ENCODE measurements at places on chromosomes 16 and 17.
A peak's percentile ranks its signal among the peaks of the same experiment; 100 is the strongest.

DNA sequence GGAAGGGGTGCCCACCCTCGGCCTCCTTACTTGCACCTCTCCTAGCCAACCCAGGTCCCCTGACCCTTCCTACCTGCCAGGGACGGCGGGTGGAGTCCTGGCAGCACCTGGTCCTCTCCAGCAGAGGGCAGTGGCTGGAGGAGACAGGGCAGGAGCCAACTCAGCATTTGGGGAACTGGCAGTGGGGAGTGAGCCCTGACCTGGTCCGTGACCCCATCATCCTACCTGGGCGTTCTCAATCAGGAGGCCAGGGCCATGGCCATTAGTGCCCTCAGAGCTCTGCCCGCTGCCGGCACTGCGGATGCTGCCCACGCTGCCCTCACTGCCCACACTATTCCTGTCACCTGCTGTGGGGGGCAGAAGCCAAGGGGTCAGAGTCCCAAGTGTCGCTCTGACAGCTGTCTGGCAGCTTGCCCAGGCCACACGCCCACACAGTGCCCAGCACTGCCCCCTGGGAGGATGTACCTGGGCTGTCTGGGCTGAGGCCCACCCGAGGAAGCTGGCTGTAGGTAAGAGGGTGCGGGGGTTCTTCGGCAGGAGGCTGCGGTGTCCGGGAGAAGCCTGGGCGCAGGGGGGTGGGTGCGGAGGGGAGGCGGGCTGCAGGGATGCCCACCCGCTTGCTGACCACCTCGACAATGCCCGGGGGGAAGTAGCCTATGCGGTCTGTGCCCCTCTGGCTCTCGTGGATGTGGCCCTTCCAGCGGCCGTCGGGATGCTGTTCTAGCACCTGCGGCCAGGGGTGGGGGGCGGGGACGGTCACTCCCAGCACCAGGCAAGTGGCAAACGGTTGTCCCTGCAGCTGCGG is 10.8 kb downstream of the CASKIN2 start:
- DNase-seq = peak; percentile 47

GRCh38 chr17:49842371-49842770 is 5.5 kb downstream of the TAC4 start:
- no peak for DNase-seq

GRCh38 chr17:36889770-36890349 is 47.4 kb upstream of the LHX1 start:
- no peak for DNase-seq

GRCh38 chr16:17470908-17471718 is at the start of gene XYLT1:
Gene XYLT1 (minus strand): TSS chr16:17470960. CDS start chr16:17470796, 164 bp downstream.
- DNase-seq = peak; percentile 71

DNA sequence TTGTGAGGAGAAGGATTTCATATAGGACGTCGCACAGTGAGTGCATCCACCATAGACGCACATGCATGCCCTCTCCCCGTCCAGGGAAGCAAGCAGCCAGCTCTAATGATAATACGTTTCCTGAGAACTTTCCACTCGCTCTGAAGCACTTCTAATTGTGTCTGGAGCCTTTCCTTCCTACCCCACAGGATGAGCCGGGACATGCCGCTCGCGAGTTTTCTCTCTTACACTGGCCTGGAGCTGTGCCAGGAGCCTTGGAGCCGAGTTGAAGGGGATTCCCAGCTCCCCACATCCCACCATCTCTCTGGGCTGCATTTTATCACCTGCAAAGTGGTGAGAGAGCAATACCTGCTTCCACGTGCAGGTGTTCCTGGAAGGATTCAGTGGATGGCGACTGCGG is 368.1 kb downstream of the C16orf95 start:
- no peak for DNase-seq

- DNase-seq = peak; percentile 67
Measured at GRCh38 chr17:7560172-7561027, 1.3 kb upstream of the SENP3 start.

GRCh38 chr17:1039511-1040215 is 42.7 kb downstream of the TIMM22 start:
- DNase-seq = peak; percentile 10

DNA sequence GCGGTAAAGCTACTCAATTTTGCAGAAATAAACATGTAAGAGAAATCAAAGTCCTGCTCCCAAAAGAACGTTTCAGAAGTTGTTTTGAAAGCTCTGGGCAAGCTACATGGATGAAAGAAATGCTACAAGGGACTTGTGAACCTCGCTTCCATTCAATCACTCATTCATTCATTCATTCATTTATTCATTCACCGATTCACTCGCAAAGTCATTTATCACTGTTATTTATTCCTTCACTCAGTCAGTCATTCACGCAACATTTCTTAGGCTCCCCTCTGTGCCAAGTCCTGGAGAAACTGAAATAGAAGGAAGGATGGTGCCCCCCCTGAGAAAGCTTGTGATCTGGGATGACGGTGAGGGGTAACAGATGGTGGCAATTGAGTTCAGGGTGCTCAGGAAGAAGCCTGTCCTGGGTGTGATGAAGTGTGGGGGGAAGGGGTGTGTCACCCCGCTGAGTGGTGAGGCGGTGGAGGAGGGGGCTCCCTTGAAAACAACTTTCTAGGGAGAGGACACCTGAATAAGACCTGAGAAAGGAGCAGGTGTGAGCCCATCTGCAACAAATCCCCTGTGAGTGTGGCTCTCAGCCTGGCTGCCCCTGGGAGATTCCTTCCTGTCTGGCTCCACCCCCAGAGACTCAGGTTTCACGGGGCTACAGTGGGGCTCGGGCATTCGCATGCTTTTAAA is 36.3 kb upstream of the PRSS54 start:
- no peak for DNase-seq

DNA sequence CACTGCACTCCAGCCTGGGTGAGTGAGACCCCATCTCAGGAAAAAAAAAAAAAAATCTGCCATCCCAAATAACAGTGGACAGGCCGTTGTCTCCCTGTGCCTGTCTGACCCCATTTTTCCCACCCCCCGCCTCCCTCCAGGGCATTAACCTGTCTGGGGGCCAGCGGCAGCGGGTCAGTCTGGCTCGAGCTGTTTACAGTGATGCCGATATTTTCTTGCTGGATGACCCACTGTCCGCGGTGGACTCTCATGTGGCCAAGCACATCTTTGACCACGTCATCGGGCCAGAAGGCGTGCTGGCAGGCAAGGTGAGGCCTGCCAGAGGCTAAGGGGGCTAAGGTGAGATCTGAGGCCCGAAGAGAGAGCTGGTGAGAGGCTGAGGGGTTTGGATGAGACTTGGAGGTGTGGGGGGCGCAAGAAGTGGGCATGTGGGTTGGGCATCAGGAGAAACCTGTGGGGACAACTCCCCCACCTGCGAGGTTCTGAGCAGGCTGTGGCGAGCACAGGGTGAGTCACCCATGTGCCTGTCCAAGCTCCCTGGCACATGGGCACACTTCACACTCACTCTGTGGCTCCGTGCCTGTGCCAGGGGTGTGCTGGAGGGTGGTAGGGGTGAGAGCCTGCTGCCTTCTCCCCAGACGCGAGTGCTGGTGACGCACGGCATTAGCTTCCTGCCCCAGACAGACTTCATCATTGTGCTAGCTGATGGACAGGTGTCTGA is 34.7 kb downstream of the ANKRD40 start:
- no peak for DNase-seq

DNA sequence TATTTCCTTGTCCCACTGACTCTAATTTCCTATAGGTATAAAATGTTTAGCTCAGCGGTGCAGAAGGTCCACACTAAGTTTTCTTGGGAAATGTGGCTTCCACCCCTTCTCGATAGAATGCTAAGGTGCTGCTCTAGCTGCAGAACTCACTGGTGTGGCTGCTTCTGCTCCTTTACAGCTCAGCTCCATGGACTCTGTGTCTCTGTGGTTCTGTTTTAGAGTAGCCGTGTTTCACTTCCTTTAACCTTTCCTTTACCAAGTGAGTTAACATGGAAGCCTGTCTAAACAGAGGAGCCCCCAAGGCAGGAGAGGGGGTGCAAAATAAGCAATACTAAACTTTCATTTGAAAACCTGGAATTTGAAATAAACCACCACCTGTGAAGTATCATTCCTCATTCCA is 65.3 kb downstream of the SPECC1 start:
- DNase-seq = no peak

DNA sequence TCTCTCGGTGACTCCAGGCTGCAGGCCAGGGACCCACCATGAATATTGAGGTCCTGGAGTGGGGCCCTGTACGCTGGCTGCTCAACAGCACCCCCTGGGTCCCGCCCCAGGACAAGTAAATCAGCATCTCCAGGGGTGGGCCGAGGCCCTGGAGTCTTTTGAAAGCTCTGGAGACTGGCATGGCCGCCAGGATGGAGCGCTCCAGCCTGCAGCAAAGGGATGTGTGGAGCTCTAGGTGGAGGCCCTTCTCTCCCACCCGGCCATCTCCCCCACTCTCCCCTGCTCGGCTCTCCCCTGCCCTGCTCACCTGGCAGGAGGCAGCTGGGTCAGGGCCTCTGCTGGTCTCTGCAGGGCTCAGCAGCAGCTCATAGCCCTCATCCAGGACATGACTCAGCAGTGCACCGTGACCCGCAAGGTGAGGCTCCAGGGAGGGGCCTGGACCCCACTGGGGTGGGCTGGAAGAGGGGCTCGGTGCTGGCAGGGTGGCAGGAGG is 16.6 kb downstream of the SGSH start:
- DNase-seq = no peak

- no peak for DNase-seq
Measured at GRCh38 chr16:73998707-73999106, 297.9 kb upstream of the PSMD7 start.

- DNase-seq = no peak
Measured at GRCh38 chr16:78939597-78939996, 660.9 kb downstream of the MAF start.

GRCh38 chr17:17681187-17681743 is at the start of gene RAI1:
Gene RAI1 (plus strand): TSS chr17:17681458. CDS start chr17:17792949, 111,491 bp downstream.
- DNase-seq = peak; percentile 79

- peak; percentile 57 for DNase-seq
Measured at GRCh38 chr17:7435676-7436555, 681 bp downstream of the TMEM102 start.

GRCh38 chr17:75819116-75819515 is 25.1 kb downstream of the UNC13D start:
- DNase-seq = no peak

- DNase-seq = no peak
Measured at GRCh38 chr17:47618410-47618809, 31.3 kb upstream of the KPNB1 start.

DNA sequence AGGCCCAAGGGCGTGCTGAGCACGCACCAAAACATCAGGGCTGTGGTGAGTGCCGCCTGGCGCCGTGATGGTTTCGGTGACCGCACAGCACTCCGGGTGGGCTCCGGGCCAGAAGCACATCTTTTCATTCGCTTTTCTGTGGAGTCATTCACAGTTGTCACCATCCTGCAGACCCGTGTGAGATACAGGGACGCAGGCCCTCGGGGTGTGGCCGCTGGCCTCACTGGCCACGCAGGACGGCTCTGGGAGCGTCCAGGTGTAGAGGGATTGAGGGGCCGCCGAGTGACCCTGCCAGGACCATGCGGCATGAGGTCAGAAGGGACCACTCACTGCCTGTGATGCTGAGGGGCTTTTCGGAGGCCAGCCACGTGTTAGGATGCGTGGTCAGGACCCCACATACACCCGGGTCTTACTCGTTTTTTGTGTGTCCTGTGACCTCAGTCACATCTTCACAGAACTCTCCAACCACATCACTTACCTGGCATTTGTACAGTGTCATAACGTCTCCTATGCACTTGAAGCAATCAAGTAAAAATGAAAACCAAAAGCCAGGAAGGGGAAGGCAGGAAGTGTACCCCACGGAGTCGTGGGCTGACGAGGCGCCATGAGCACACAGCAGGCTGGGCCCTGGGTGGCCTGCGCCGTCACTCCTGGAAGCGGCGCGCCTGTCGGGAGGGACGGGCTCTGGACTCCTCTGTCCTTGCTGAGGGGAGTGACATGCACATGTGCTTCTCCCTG is 7.8 kb downstream of the ACSF3 start:
- DNase-seq = no peak

DNA sequence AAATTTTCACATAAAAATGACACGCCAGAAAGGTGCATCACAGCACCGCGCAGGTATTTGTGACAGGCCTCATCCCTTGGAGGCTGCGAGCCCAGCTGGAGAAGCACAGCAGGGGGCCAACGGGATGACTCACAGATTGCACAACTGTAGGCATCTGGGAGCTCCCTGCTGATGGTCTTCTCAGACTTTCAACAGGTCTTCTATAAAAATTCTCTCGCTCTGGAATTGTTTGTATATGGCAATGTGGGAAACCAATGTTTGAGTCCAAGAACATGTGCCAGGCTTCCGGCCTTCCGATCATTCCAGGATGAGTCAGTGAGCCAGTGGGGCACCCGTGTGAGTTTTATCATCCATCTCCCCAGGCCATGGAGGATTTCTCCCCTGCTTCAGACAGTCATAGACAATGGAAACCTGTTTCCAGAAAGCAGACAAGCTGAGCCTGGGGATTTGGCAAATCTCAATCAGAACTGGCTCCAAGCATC is 24.1 kb upstream of the ADORA2B start:
- DNase-seq = no peak

GRCh38 chr17:49859991-49860953 is 12.4 kb upstream of the TAC4 start:
- DNase-seq = no peak

- DNase-seq = peak; percentile 68
Measured at GRCh38 chr17:43021741-43022512, at the start of gene VAT1. Gene VAT1 (minus strand): TSS chr17:43022385. CDS start chr17:43022322, 63 bp downstream.

GRCh38 chr17:65278050-65278819 is 141.1 kb downstream of the RGS9 start:
- DNase-seq = peak; percentile 10

- DNase-seq = peak; percentile 90
Measured at GRCh38 chr17:10697092-10698081, at the start of the genes ADPRM and SCO1. Gene ADPRM (plus strand): TSS chr17:10697594. CDS start chr17:10704927, 7,333 bp downstream. Gene SCO1 (minus strand): TSS chr17:10697533. CDS start chr17:10697507, 26 bp downstream.

GRCh38 chr17:41178843-41179616 is 1.0 kb upstream of the KRTAP4-2 start:
- DNase-seq = no peak

- DNase-seq = no peak
Measured at GRCh38 chr16:23670137-23670776, 8.4 kb upstream of the PLK1 start.

DNA sequence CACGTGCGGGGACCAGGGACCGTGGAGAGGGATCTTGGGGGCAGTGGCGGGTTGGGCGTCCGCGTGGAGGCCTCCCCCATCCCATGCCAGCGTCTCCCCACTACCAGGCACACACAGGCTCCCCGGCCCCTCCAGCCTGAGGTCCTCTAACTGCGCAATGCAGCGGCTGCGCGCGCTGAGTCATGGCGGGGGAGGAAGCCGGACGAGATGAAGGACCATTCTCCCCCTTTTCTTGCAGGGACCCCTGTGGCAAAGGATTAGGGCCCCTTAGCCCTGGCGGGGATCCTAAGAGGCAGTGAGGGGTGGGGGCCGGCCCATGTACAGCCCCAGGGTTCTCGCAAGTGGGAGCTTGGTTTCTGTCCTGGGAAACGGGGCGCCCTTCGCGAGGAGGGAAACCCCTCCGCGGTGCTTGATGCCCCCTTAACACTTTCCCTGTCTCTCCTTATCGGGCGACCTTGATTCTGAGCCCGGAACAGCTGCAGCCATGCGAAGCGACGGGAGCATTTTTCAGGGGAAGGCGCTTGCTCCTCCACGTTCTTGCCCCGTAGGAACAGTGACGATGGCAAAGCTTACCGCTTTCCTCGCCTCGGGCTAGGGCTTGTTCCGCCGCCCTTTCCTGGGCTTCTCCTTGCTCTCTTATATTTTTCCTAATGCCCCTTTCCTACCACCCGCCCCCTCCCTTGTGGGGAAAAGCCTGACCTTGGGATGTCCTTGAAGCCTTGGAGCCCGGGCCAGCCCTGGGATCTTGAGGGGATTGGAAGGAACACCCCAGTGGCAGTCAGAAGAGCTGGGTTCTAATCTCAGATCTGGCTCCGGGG is 592 bp downstream of the ALDOA start:
- peak; percentile 35 for DNase-seq

GRCh38 chr16:85130705-85131028 is 18.4 kb upstream of the CIBAR2 start:
- DNase-seq = no peak

All from CD4-positive, alpha-beta T cell treated with Interleukin-12 subunit alpha and Interleukin-12 subunit beta, for 1 hour (primary cell).